ENCODE measurements at places on chromosomes 5 and 9.

GRCh38 chr5:34586117-34586885 is 69.8 kb upstream of the RAI14 start:
- peak; percentile 97 for DNase-seq

DNA sequence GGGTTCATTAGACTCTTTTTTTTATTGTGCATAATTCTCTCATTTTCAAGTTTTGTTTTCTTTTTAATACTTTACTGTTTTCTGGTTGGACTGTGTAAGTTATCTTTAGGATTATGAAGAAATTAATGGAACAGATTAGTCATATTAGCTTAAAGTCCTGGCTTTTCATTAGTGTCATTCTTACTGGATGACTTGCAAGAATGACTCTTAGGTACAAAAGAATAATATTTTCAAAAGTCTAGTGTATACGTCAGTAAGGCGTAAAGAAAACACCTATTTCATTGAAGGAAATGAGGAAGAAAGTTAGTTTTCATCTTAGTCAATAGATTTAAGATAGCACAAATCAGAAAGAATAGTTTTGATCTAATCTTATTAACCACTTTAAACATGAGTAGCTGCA is 20.4 kb downstream of the UHRF2 start:
- peak; percentile 62 for DNase-seq

DNA sequence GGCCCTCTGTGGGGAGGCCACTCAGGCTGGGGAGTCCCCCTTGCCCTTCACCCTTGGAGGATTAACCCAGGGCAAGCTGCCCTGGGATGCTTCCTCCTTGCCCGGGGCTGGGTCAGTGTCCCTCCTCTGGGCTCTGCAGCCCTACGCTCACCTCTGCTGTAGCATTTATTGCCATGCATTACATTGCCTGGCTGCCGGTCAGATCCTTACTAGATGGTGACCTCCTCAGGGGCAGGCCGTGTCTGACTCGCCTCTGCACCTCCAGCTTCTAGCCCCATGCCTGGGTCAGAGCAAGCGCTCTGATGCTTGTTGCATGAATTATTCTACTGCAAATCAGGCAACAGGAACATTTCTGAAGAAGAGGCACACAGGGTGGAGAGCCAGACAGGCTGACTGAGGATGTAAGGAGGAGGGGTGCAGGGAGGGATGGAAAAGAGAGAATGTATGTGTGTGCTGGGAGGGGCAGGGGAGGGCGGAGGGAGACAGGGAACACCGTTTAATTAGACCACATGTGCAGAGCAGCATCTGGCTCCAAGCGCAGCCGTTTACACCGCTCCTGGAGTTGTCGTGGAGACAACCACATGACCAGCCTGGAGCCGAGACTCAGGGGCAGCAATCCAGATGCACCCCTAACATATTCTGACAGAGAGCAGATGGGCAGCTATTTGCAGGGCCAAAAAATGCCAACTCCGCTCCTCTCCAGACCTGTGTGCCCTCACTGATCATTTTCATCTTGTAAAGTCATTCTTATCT is 117.0 kb downstream of the CRB2 start:
- DNase-seq = peak; percentile 5

DNA sequence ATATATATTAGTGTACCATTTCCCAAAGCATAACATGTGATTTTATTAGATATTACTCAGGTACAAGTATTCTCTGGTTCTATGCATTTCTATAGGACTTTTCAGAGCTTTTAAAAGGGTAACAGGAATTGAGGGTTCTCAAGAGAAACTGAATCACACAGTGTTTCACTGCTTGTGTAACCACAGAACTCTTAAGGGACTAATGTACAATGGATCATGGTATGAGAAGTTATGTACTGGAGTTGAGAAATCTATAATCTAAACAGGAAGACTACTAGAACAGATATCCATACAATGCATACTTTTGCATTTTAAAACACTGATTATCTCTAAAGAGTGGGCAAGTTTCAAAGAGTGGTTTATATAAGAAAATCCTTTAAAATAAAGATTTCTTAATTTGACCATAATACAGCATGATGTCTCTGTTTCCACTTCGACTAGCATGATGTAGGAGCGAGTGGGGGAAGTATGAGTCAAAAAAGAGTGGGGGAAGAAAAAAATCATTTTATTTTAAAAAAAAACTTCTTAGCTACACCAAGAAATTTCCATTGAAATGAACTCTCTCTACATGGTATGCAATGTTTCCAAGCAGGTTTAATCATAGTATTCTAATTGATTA is 183.5 kb downstream of the RFX3 start:
- peak; percentile 73 for DNase-seq

DNA sequence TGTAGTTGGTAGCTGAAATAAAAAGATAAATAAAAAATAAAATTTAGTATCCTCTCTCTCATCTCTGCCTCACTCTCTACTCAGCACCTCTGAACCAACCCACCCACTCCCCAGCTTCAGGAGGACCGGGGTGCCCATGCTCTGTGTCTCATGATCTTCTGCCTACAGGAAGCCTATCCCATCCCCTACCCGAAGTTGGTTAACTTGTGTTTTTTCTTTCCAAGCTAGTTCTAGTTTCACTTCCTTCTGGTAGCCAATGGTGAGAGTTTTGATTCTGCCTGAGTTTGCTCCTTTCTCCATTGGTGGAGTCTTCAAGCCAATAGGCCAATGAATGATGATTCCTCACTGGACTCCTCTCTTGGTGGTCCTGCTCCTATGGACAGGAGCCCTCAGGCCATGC is 32.1 kb downstream of the SNX24 start:
- DNase-seq = no peak

- DNase-seq = no peak
Observed at GRCh38 chr9:26687421-26687820, 205.2 kb downstream of the CAAP1 start.

- DNase-seq = no peak
Observed at GRCh38 chr5:14859980-14860379, 11.6 kb downstream of the ANKH start.

- DNase-seq = no peak
Observed at GRCh38 chr5:142395334-142395733, 70.5 kb upstream of the SPRY4 start.

GRCh38 chr9:137987244-137988030 is 109.9 kb downstream of the CACNA1B start:
- no peak for DNase-seq

GRCh38 chr9:129649726-129650679 is 8.1 kb upstream of the ASB6 start:
- no peak for DNase-seq

- peak; percentile 39 for DNase-seq
Observed at GRCh38 chr9:6184749-6185645, 30.6 kb upstream of the IL33 start.

DNA sequence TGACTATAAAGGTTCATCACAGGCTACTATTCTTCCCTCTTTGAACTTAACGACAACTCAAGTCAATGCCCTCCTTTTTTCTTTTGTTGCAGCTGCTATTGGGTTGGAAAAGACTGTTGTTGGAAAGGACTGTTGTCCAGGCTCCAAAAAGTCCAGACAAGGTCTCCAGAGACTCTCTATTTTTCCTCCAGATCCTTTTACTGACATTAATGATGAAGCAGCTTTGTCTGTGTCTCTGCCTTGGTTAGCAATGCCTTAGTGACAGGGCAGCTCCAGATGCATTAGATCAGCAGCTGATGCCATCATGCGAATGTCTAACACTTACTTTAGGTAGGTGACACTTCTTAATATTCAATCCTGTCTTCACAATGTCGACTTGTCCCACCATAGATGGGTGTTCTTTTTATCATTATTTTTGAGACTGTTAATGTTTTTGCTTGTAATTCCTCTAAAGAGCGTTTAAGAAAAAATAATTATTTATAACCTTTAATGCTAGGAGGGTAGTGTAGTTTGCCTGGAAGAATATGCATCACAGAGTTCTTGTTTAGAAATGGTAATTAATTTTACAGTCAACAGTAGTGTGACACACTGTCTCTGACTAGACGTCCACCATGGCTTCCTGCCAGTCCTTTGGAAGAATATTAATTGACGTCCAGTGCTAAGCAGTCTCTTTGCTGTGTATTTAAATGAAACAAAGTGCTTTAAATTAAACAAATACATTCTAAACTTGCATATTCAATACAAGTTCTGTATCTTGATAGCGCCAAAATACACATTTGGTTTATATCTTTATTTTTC is 492.2 kb downstream of the NR2F1-AS1 start:
- DNase-seq = no peak

- no peak for DNase-seq
Observed at GRCh38 chr9:127493592-127494303, 42.4 kb downstream of the LRSAM1 start.

GRCh38 chr5:58893551-58893950 is 310.7 kb downstream of the RAB3C start:
- DNase-seq = no peak

DNA sequence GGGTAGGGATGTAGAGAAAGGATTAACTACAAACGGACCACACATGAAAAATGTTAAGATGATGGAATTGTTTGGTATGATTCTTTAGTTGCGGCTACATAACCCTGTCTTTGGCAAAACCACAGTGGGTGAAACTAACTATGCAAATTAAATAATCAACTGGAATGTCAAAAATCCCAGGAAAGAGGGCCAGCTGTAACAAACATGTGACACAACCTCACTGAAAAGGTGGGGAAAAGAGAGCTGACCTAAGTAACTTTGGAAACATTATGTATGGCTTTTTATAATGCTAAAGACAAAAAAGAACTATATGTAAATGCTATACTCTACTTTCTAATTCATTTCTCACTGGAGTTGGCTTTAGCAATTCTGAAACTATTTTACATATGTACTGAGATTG is 252.0 kb downstream of the MRPS30 start:
- DNase-seq = no peak

GRCh38 chr5:55959208-55959607 is 35.6 kb downstream of the IL6ST start:
- no peak for DNase-seq

GRCh38 chr5:169716287-169716686 is 79.2 kb downstream of the DOCK2 start:
- DNase-seq = peak; percentile 86

GRCh38 chr5:32100691-32101302 is 73.3 kb downstream of the GOLPH3 start:
- no peak for DNase-seq

DNA sequence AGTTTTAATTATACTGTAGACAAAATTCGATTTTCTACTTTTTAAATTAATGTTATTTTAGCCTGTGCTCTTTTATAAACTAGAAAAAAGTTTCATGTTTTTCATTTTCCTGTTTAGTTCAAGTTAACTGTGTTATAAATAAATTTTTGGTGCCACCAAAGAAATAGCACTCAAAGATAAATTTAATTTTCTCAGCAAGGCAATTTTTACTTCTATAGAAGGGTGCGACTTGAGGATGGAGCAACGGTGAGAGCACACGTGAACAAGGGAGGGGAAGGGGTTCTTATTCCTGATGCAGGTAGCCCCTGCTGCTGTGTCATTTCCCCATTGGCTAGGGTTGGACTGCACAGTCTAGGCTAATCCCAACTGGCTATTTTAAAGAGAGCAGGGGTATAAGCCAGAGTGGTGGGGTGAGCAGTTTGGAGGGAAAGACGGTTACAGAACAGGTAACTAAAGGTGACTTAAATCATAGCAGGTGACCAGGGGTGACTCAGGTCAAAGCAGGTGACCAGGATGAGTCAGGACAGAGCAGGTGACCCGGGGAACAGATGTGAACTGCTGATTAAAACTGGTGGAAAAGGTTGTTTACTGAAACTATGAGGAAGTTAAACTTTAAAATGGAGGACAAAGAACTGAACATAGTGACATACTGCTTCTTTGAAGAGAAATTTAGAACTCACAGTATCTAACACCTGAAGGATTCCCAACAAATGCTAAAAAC is 104.6 kb upstream of the GPBP1 start:
- DNase-seq = no peak

DNA sequence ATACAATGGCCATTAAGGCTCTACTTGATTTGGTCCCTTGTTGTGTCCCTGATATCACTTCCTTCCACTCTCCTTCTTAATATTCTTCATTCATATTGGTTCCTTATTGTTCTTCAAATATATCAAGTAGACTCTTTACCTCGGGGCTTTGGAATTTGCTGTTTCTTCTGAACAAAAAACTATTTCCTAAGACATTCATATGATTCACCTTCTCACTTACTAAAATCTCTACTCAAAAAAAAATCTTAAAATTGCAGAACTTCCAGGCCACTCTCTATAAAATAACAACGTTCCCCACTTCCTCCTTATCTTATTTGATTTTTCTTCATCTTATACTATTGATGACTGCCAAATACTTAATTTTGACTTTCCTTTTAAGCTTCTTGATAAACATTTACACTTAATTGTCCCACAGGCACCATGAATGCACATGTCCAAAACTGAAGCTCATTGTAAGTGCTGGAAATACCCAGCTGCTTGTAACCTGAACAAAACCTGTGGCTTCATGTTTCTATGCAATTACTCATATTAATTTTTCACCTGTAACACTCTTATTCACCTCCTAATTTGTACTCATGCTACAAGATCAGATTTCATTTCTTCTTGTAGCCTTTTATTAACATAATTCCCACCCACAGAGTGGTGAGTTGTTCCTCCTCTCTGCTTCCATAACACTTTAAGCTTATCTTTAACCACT is 58.4 kb upstream of the NUDT12 start:
- DNase-seq = peak; percentile 23

DNA sequence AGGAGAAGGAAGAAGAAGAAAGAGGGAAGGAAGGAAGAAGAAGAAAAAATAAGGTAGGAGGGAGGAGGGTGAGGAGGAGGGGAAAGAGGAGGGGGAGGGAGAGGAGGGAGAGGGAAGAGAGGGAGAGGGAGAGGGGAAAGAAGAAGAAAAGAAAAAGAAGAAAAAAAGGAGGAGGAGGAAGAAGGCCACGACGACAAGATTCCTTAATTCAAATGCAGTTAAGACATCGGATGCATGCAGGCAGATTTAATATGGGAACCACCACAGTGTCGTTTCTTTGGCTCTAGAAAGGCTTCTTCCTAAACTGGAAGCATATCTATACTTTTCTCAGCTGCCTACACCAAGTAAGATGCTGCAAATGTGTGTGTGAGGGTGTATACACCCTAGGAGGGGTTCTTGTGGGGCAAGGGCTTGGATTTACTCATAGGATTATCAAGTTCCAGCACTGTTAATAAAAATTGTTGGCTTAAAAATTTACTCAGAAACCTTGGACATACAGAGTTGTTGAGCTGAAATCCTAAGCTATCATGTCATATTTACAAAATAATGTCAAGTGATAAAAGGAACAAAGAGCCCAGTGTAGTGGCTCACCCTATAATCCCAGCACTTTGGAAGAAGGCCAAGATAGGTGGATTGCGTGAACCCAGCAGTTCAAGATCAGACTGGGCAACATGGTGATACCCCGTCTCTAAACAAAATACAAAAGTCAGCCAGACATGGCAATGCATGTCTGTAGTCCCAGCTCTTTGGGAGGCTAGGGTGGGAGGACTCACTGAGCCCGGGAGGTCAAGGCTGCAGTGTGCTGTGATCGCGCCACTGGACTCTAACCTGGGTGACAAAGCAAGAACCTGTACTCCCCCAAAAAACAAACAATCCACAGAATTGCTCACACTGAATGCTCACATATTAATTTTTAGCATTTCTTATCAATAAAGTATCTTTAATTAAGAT is 108.5 kb downstream of the UBAP2 start:
- DNase-seq = no peak

DNA sequence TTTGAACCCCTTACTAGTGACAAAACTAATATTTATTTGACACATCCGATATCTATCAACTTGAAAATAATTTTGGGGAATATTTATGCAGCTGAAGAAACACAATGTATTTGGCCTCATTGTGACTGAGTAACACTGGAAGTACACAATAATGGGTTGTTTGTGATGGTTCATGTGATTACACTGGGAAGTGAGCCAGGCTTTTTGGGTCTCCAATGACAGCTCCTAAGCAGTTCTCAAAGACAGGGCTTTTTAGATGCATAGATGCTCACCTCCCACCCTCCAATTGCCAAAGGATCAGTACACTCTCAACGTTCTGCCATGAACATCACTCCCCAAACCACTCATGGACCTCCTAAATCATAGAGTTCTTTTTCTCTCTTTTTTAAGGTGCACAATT is 170.0 kb downstream of the SLC24A2 start:
- DNase-seq = no peak
